ENCODE measurements at places on chromosomes 5 and 9. TPM values are rescaled to one million over a fixed set of nuclear protein-coding genes. Genes with fewer than 3 reads are reported as not detected.

The GNE gene
- total RNA-seq = 13.7 TPM

The QRFP gene
- total RNA-seq = not detected

The LHX3 gene
- total RNA-seq = 0.08 TPM

The SNCAIP gene
- 0.05 TPM for total RNA-seq

The INSL6 gene
- total RNA-seq = not detected

The PTPRD gene
- total RNA-seq = 0.35 TPM

Measured in A549 treated with AZD2906 at 1 μM for 4 hours (cell line).